Suprapubic skin (tissue), 4 donors: ENCODE measurements at places on chromosomes 3 and 15. TPM values are rescaled to one million over a fixed set of nuclear protein-coding genes. Genes with fewer than 3 reads are reported as not detected.

DNA sequence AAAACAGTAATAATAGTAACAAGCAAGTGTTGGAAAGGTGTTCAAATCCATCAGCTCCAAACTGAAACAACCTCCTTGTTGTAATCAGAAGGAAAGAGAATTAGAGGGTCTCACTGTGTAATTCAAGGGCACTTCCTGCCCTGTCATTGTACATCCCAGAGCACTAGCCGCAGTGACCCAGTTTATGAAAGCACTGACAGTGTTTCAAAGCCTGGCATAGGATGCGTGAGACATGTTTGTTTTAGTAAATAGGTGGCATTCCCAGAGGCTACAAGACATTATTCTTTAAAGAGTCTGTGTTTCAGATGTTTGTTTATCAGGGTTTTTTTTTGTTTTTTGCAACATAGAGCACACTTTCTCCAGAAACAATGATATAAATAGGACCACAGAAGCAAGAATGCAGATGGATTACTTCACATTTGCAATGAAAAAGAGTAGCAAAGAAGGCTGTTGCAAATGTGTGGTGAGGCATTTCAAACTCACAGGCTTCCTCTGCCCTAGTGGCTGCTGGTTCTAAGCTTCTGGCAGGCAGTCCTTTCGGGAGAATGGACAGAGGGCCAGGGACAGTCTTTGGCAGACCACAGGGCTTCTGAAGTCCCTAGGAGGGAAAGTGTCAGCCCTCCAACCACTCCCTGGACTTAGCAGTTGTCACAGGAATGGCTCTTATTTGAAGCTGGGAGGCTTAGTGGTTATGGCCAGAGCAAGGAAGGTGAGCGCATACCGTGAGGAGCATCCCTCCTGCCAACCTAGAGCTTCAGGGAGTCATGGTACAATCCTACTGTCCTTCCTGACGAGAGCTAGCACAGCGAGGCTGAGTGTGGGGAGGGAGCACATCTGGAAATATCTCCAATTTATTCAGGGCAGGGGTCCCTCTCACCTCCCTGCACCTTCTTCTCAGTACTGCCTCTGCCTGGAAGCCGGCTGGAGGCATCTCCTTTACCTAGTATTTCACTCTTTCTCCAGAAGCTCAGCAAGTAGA, 31.4 kb upstream of the TIPARP start:
- DNase-seq: no peak

- no peak for DNase-seq
These were observed 880.1 kb downstream of the CADM2 start for GRCh38 chr3:85838921-85839320.

The CX3CR1 gene
- total RNA-seq: 1.2 TPM

The RAB8B gene
- 11.0 TPM for total RNA-seq

The GHSR gene
- total RNA-seq: not detected
